ENCODE measurements at places on chromosomes 12 and 14.

GRCh38 chr14:91869556-91869955 lies 2.2 kb upstream of the TC2N start:
- DNase-seq: no peak

DNA sequence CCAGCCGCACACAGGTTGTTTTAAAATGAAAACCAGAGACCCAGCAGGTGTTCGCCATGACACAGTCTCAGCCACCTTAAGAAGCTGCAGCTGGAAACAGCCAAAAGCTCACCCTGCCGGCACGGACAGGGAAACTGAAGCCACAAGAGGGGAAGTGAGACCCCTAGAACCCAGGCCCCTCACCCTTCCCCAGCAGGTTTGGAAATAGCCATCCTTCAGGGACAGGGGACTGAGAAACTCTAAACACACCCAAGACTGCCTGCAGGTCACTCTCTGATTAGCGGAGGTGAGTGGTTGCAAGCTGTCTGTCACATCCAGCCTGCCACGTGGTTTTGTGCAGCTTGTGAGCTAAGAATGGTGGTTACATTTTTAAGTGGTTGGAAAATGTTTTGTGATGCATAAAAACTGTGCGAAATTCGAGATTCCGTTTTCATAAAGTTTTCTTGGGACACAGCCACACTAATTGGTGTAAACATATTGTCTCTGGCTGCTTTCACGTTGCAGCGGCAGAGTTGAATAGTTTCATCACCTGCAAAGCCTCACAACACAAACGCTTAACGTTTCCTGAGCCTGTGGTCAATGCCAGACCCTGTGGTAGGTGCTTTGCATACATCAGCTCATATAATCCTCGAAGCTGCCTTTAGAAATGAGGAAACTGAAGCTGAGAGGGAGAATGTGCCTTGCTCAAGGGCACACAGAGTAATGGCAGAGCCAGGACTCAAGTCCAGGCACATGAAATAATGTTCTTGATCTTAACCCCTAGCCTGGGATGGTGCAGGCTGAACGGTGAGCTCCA lies 1.7 kb upstream of the SELPLG start:
- DNase-seq: no peak

DNA sequence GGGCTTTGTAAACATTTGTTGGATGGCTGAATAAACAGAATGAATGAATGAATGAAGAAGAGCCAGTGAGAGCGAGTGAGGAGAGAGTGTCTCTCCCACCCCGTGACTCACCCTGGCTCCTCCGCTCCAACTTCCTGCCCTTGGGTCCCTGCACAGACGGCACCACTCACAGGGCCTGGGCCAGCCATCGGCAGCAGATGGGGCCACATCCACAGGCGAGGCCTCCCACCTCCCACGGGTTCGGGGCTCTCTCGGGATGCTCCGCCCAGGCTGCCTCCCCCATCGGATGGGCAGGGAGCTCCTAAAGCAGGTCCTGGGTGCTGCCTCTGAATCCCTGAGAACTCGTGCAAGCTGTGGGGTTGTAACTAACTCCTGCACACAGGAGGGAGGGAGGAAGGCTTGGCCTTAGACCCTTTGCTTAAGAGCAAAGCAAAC lies 41.3 kb downstream of the CCNK start:
- no peak for DNase-seq

DNA sequence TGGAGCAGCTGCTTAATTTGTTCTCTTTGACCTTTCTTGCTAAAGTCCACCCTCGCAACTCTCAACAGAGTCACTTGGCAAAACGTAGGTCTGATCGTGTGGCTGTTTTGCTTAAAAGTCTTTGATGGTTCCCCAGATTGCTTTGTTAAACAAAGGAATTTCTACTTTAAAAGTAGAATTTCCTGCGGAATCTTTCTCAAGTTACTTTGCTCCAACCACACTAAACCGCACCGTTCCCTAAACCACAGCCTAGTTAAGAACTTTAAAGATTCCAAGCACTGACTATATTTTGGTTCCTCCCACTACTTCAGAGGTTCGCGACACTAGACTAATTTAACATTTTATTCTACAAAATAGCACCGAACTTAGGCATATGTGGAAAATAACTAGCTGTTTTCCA lies 114.8 kb upstream of the FGD4 start:
- no peak for DNase-seq

DNA sequence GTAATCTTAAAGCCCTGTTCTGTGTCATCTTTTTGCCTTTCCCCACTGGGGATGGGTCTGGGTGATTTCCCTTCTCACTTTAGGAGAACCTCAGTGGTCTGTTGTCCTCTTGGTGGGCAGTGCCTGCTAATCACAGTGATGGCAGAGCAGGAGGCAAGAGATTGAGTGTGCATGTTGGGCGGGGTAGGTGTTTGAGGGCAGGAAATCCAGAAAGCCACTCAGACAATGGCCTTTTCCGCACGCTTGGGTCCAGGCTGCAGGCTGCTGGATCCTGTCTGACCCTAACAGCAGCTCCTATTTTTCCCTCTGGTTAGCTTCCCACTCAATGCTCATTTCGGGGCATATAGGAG lies 13.7 kb upstream of the ITGA5 start:
- no peak for DNase-seq

DNA sequence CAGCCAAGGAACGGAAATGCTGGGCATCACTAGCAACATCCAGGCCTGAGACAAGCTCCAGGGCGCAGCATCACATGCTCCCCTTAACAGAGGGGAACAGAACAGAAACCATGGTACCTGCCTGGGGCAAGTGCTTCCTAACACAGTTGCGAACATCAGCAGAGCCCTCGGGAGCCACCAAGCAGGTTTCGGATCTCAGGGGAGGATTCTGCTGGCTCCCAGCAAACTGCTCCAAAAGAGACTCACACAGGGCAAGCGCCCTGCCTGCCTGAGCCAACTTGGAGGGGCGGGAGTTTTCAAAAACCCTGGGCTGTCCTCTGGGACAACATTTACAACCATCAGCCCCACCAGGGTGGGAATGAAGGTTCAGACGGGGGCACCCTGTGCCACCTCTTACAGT lies 19.6 kb downstream of the CHGA start:
- no peak for DNase-seq

DNA sequence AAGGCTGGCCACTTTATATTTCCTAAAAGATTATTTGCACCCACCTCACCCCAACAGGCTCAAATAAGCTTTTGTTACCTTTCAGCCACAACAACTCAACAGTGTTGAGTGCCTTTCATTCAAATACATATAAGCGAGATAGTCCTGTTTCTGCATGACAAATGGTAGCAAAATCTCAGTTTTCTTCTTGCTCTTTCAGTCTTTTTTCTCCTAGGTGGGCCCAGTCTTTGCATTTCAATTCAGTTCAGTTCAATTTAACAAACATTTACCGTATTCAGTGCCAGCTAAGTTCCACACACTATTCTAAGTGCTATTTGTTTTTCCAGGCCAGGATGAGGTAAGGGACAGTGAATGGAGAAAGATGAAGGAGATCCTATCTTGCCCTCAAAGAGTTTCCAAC lies 25.9 kb upstream of the BMP4 start:
- no peak for DNase-seq

DNA sequence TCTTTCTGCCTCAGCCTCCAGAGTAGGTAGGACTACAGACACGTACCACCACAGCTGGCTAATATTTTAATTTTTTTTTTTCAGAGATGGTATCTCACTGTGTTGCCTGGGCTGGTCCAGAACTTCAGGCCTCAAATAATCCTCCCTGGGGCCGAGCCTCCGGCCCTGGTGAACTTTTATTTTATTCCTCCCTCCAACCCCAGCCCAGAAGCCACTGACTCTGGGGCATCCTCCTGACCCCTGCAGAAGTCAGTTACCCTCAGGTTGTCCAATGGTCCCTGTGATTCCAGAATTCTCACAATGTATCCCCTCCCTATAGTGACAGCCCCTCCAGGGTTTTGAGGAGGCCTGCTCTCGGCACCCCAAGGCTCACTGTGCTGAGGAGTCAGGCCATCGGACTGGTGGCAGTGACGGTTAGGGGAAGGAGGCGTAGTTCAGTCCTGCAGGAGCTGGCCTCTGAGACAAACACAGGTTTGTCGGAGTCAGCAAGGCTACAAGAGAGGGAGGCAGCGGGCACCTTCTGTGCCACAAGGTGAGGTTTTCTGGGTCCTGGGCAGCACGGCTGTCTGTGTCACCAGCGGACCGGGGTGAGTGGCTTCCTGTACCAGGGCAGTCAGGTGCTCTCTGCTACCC lies 19.4 kb upstream of the FIGNL2 start:
- DNase-seq: no peak

- DNase-seq: no peak
These were observed 3.8 kb downstream of the ERP29 start for GRCh38 chr12:112017041-112017440.

GRCh38 chr14:84527706-84528105 lies 1002.2 kb upstream of the FLRT2 start:
- DNase-seq: no peak

DNA sequence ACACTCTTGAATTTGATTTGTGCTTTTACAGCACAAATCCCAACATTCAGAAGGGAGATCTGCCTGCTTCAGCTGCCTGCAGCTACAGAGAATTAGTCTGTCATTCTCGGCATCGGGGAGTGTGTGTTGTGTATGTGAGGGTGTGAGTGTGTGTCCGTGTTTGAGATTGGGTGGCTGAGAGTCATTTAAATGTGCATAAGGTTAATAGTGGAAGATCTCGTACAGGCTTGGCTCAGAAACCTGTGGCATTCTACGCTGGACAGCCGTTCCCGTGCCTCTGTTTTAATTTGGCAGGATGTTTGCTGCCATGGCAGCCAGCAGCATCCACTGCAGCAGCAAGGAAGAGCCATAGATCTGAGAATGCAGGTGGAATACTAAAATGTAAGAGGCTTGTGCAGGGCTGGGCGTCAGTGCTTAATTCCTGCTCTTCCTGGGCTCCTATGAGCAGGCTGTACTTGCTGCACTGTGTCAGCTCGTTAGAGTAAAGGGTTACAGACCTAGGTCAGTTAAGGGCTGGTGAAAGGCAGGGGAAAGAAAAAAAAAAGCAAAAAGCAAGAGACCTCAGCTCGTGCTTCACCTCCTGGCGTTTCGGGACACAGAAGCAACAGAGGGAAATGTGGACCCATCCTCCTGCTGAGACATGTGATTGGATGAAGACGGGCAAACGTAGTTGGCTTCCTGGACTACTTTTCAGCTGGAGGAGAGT lies 205.4 kb downstream of the NAV3 start:
- no peak for DNase-seq

DNA sequence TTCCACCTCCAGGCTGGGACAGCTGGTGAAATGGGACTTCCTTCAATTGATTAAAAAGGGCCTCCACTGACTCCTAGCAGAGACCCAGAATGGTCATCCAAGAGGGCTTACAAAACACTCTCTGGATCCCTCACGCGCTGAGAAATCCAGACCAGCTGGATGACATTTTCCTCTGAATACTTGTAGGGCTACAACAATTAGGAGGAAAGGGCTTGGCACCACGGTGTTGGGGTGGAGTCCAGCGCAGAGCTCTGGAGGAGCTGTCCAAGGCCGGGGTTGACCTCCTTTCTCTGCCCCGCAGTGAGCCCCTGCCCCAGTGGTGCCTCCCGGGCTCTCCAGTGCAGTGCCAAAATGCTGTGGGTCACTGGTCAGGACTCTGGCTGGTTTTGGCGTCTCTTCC lies 189.0 kb upstream of the CCND2 start:
- DNase-seq: no peak

DNA sequence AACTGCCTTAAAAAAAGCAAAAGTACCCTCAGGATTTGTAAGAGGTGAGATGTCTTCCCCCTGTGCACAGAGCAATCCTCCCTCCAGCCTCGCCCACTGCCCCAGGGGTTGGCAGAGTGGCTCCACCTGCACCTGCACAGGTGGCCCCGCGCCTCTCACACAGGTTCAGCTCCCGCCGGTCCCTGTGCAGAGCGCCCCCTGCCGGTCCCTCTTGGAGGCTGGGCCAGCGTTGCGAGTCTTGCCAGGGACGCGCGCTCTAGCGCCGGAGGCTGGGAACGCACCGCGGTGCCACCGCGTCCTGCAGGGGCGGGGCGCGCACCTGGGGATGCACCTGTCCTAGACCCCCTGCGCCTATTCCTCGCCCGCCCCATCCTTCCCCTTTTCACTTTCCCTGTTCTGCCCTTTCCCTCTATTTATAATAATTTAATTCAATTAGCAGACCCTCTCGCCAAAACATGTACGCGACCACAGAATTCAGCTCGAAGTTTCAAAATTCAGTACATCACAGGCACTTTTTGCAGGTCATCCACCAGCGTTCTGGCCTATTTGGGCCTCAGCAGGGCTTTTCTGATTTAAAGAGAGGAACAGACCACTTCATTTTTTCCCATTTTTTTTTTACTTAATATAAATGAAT lies 618.6 kb downstream of the AACS start:
- no peak for DNase-seq

DNA sequence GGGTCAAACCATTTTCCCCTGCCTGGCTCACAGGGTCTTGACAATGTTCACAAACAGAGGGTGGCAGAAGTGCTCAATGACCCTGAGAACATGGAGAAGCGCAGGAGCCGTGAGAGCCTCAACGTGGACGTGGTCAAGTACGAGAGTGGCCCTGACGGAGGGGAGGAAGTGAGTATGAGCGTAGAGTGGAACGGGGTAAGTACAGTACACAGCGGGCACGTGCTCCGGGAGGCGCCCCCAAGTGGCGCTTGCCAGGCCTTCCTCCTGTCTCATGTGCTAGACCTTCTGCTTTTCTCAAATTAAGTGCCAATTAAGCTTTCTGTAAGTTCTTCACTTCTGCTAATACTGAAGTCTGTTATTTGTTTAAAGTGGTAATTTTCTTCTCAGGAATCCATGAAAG lies 35.9 kb downstream of the XRCC3 start:
- DNase-seq: no peak

DNA sequence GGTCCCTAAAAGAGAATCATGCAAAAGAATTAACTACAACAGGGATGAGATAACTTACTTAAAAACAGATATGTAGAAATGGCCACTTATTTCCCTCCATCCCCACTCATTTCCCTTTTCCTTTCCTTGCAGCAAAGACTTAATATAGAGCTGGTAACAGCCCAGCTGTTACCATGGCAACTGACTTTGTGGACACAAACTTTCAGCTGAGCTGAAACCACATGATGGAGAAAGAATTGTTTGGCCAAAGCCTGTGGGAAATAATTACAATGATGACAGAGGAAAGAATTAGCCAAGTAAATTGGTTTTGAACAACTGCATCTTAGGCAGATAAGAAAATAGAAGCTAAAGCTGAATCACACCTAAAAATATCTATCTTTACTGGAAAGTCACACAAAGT lies 364.9 kb downstream of the GALC start:
- DNase-seq: no peak

DNA sequence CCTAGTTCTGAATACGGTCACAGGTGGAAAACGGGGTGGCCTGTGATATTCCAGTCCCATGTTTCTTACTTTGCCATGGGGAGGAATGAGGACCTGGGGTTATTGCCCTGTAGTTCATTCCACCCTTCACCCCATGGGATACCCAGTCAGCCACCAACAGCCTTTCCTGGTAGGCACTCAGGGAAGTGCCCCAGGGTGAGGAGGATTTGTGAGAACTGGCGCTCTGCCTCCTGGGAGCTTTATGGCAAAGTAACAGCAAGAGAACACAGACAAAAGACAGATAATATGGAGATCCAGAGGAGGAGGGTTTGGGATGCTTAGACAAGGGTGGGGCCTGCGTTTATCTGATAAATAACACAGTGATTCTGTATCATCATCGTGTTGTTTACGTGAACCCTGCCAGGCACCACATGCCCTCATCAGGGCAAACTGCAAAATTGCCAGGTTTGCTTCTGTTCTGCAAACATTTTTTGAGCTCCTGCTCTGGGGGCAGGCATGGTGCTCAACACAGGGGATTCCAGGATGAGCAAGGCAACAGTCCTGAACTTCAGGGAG lies 223.5 kb downstream of the SLC41A2 start:
- DNase-seq: no peak

- no peak for DNase-seq
These were observed 2.1 kb downstream of the SIX4 start for GRCh38 chr14:60722107-60722356.

- no peak for DNase-seq
These were observed 230.7 kb upstream of the SLC16A7 start for GRCh38 chr12:59365133-59365532.

All from AG09319 (cell line).